ENCODE measurements at places on chromosomes 3 and 15.

GRCh38 chr15:95739131-95739530, 591.4 kb upstream of the NR2F2 start:
- DNase-seq, result no peak

DNA sequence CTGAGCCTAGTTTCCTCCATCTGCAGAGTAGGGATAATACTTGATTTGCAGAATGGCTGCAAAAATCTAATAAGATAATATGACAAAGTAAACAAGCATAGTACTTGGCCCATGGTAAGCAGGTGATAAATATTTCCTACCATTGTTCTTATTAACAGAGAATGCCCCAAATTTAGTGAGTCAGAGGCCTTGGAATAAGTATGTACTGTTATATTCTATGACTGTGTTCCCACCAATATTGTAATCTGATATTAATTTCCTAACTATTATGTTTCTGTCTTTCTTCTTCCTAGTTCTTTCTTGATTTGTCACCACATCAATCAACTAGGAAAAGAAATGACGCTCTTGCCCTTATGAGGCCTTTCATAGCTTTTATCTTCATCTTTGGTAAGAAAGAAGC, 178.4 kb upstream of the SLC2A2 start:
- DNase-seq, result no peak

DNA sequence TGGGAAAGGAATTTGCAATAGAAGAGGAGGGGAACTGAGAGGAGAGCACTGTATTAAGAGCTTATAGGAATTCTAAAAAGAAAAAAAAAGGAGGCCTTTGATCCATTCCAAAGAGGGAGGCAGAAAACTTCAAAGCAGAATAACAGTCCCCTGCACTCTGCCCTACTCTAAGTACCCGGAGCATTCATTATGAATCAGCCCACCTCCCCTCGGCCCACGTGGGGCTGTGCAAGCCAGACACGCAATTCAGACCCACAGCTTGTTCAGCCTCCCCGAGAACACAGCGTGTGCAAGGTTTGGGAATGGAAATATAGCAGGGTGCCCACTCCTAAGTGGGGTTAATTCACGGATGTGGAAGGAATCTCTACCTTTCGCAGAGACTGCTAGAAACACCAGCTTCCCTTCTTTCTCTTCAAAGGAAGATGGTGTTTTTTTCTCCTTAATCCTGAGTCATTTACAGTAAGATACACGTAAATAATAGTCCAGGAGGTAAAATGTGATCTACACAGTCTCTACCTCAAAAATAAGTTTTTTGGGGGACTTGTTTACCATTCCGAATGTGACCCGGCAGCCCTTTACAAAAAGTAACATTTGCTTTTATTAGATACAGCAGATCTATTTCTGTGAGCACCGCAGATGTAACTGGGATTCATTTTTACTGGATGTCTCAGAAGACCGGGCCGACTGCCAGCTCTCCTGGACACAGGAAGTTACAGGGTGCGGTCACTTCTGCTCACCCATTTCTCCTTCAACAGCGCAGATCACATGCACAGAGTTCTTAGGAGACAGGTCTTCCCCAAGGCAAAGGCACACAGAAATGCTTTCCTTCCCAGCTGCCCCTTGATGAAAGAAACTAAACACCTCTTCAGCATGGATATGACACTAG, 768.5 kb upstream of the CFAP20DC start:
- DNase-seq, result no peak

GRCh38 chr3:105232553-105232952, 134.2 kb upstream of the ALCAM start:
- no peak for DNase-seq

DNA sequence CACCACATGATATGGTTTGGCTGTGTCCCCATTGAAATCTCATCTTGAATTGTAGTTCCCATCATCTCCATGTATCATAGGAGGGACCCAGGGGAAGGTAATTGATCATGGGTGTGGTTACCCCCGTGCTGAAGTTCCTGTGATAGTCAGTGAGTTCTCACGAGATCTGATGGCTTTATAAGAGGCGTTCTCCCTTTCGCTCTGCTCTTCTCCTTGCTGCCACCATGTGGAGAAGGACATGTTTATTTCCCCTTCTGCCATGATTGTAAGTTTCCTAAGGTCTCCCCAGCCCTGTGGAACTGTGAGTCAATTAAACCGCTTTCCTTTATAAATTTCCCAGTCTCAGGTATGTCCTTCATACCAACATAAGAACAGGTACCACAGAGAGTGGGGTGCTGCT, 21.9 kb downstream of the OSTN start:
- DNase-seq, result no peak

DNA sequence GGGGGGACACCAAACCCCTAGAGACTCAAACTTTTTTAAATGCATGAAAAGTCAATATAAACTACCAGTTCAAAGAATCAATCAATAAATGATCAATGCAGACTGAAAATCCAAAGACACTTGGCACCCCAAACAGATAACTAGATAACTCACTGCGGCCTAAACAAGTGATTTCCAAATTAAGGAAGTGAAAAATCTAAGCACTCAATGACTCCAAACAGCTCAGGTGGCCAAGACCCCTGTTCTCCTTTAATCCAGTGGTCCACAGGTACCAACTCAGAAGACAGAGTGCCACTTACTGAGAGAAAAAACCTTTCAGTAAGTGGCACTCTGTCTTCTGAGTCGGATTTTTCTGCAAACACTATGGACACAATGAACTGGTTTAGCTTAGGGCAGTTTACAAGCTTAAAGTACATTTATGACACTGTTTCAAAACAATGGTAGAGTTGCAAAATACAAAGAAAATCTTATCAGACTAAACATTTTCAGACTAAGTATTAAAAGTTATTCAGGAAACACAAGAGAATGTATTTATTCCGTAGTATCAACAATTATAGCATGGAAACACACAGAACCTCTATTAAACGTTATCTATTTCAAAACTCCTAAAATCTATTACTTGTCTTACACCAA, 4.7 kb downstream of the DLG1 start:
- no peak for DNase-seq

DNA sequence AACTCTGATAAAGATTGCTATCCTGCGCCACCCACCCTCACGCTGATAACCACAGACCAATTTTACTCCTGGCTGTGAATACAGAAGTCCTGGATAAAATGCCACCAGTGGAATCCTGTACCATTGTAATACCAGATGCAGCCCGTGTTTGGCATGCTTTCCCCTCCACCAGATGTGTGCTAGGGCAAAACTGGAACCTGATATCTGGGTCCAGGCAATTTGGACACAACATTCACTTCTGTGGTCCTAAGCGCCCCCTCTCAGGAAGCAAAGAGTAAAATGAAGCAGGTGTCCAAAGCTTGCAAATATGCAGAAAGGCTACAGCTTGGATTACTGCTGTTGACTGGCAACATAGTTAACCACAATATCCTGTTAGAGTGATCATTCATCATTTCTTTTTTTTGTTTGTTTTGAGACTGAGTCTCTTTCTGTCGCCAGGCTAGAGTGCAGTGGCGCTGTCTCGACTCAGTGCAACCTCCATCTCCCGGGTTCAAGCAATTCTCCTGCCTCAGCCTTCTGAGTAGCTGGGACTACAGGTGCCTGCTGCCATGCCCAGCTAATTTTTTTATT, 32.8 kb downstream of the LOXL1 start:
- DNase-seq, result peak; percentile 82

- no peak for DNase-seq
These were observed 34.7 kb downstream of the SPTSSB start for GRCh38 chr3:161336661-161337060.

DNA sequence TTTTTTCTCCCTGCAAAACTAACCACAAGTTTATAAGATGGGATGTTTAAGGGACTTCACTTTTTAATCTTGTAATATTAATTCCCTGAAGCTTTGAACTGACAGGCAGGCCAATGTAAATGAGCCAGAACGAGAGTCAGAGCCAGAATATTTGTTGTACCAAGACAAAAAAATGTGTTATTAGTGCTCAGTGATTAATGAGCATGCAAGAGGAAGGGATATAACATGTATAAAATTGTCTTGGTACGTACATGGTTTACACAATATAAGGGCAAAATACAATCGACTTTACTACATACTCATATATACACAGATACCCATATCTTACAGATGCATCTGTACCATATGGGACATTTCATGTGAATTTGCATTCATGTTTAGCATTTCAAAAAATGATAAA, 331.2 kb downstream of the MECOM start:
- no peak for DNase-seq

DNA sequence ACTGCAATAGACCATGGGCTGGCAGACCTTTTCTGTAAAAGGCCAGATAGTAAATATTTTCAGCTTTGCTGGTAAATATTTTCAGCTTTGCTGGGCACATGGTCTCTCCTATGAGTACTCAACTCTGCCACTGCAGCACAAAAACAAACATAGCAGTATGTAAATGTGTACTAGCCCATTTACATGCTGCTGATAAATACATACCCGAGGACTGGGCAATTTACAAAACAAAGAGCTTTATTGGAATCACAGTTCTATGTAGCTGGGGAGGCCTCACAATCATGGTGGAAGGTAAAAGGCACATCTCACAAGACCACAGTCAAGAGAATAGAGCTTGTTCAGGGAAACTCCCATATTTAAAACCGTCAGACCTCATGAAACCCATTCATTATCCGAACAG, 793.0 kb downstream of the EDEM1 start:
- no peak for DNase-seq

GRCh38 chr3:126926684-126927400, 56.1 kb upstream of the PLXNA1 start:
- no peak for DNase-seq

DNA sequence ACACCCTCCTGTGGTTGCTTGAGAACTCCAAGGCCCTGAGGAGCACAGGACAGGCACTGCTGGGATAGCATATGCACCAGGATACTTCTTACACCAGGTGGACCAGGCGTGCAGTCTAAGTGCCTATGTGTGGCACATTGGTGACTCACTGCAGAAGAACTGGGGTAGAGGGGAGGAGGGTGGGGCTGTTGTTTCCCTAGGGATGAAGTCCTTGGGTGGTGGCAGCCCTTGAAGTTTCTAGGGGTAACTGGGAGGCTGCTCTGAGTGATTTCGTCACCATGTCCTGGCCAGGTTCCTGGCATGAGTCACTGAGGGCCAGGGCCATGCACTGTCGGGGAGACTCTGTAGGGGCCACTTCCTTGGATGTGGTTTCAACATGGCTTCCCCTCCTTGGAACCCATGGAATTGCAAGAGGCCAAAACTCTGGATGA, 15.9 kb downstream of the MYZAP start:
- no peak for DNase-seq

GRCh38 chr3:14767245-14768051, 51.3 kb upstream of the FGD5 start:
- no peak for DNase-seq

GRCh38 chr3:66401675-66402491, 98.9 kb downstream of the LRIG1 start:
- DNase-seq, result no peak

GRCh38 chr15:65400760-65401610, 21.8 kb downstream of the IGDCC4 start:
- DNase-seq, result peak; percentile 64

DNA sequence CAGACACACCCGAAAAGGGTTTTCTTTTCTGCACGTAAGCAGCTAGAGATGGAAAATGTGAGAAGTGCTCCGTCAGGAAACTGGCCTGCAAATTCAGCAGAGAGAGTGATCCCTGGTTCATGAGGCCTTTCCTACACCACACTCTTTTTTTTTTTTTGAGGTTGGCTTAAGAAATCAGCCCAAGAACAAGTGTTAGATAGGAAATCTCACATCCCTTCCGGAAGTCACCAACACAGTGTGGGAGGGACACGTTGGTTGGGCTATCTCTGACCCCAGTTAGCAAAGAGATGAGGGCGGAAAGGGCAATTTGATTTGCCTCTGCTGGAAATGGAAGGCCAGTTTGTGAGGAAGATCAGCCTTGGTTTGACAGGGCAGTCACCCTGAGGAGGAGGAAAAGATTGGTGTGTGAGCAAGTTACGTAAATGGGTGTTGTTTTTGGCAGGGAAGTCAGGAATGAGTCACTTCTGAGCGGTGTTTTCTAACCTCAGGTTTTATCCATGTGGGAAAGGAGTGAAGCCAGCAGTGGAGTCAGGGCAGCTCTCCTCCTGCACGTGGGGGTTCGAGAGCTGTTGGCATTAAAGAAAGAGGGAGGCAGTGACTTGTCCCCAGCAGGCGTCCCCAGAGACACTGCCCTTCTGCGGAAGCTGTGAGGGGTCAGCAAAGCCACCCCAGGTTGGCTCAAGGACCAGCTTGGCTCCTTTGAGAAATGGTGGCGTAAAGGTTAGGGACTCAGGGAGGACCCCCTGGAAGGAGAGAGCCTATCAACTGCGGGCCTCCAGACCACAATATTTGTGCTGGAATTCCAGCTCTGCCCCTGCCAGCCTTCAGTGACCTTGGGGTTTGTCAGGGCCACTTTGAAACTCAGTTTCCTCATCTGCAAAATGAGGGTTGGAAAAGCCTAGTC, 237.6 kb upstream of the BHLHE40 start:
- DNase-seq, result no peak

GRCh38 chr15:74320352-74321247, 46.8 kb downstream of the CYP11A1 start:
- DNase-seq, result peak; percentile 53

- DNase-seq, result no peak
These were observed 508 bp downstream of the GORASP1 start for GRCh38 chr3:39106851-39107387.

GRCh38 chr3:181782306-181782954, 70.7 kb downstream of the SOX2 start:
- no peak for DNase-seq

DNA sequence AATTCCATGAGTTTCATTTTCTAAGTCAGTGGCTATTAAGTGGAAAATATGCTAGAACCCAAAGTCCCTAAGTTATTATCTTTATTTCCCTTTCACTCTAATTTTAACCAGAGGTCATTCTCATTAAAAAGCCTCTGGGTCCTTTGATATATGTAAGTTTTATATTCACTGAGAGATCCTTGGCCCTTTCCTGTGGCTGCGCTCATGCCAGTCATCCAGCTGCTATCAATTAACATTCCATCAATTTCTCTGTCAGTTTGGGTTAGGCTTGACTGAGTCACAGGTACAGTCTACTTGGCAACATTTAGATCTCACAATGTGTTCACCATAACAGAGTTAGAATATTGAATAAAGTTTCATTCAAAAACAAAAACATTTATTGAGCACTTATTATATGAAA, 58.0 kb upstream of the FBN1 start:
- DNase-seq, result no peak

DNA sequence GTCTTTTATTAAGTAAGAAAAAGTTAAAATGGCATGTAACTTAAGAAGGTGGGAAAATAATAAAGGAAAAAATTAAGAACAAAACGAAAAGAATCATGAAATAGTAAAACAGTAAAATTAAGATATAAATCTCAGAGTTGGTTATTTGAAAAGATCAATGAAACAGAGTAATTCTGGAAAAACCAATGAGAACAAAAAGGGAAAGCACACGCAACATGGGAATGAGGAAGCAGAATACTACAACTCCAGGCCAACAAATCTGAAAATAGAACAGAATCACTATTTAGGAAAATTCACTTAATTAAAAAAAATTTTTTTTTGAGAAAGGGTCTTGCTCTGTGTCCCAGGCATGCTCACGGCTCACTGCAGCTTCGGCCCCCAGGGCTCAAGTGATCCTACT, 30.7 kb downstream of the WHAMM start:
- DNase-seq, result no peak

Data from MM.1S (cell line).